NCI-H2081 (cell line): ENCODE measurements at places on chromosomes 1 and 21.

GRCh38 chr1:41397753-41398330 lies 36.6 kb downstream of the FOXO6 start:
- DNase-seq, result no peak

DNA sequence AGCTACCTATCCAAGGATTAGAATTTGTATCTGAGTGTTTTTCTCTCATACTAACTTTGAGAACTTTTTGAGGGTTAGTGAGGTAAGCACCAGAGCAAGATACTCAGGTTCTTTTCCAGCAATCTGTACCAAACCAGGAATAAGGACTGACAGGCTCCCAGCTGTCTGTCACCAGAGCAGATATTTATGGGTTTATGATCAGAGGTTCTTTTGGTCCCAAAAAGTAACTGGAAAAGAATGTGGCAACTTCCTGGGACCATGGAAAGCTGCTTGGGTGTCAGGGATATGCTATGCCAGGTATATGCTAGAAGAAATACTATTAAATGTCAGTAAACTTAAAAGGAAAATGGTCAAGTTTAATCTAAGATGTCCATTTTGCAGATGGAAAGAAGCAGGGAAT lies 75.7 kb upstream of the ZNF326 start:
- DNase-seq, result no peak

DNA sequence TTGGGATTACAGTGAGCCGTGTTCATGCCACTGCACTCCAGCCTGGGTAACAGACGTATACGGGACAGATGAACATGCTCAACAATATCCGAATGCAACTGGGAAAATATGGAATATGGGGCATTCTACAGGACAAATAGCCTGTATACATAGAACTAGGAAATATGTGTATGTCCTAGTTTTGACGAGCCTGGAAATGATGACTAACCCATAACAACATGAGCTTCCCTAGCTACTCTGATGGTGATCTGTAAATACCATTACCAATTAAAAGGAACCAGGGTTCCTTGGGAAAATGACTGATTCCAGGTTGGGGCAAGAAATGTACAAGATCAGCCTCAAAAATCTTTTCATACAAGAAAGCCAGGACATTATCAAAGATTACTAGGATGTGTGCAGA lies 42.8 kb upstream of the ARTN start:
- DNase-seq, result no peak

- no peak for DNase-seq
Measured at GRCh38 chr1:173276922-173277800, 70.0 kb upstream of the TNFSF4 start.

DNA sequence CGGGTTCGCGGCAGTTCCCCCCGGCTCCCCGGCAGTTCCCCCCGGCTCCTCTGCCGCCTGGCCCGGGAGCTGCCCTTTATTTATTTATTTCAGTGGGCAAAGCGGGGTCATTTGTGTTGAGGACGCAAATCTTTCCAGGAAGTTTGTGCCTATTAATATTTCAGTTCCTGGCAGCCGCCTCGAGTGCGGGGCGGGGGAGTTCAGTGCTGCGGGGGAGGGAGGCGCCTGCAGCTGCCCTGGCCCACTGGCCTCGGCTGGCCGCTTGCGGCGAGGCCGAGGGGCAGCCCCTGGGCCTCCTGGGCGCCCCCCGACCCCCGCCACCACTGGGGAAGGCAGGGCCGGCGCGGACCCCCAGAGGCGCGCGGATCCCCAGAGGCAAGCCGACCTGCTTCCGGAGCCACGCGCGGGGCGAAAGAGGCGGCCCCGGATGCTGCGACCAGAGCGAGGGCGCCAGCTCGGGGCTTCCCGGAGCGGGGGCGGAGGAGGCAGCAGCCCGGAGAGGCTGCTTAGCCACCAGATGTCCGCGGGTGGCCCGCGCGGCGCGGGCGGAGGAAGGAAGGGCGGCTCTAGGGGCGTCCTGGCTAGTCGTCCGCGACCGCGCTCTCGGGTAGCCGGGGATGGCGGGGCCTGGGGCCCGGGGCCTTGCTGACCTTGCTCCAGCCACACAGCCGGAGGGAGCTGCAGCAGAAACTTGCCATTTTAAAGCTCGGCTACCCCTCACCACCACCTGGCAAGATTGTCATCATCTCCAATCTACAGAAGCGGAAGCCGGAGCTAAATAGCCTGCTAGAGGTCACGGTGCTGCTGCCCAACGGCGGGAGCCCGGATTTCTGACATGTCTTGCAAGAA lies 48.0 kb downstream of the H3-3A start:
- peak; percentile 83 for DNase-seq

GRCh38 chr1:12369258-12369657 lies 139.4 kb downstream of the VPS13D start:
- no peak for DNase-seq

DNA sequence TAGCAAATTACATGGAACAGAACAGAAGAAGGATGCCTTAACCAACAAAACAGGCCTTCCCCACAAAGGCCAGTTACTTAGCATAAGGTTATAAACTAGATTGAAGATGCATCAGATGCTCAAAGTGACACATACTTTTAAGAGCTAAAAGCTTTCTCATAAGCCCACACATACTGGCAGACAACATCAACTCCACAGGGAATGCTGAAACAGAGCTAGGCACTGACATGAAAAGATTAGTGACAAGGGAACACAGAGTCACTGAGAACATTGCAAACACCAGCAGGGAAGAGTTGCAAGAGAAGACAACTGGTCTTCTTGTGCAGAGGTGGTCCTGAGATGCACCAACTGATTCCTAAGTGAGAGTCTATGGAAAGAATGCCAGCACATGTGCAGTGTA lies 6.9 kb downstream of the TTC13 start:
- DNase-seq, result no peak

GRCh38 chr1:53735681-53736080 lies 3.3 kb downstream of the GLIS1 start:
- DNase-seq, result no peak

GRCh38 chr1:57331620-57332019 lies 92.2 kb downstream of the DAB1 start:
- no peak for DNase-seq

DNA sequence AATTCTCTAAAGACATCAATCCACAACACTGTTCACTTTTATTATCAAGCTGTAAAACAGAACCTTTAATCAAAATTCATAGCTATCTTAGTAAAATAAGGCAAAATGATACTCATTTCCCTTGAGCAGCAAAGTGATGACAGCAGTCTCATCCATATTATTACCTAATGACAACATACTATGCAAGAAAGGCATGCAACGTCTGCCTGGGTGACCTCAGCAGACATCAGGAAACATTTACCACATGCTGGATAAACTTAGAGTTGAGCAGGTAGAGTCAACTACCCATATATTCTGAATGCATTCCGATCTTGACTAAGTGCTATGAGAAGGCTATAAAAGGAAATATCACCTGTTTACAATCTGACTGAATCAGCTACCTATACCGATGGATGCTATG lies 145.1 kb downstream of the SIPA1L2 start:
- DNase-seq, result no peak

GRCh38 chr1:54294887-54295286 lies 94.9 kb downstream of the MRPL37 start:
- DNase-seq, result no peak

DNA sequence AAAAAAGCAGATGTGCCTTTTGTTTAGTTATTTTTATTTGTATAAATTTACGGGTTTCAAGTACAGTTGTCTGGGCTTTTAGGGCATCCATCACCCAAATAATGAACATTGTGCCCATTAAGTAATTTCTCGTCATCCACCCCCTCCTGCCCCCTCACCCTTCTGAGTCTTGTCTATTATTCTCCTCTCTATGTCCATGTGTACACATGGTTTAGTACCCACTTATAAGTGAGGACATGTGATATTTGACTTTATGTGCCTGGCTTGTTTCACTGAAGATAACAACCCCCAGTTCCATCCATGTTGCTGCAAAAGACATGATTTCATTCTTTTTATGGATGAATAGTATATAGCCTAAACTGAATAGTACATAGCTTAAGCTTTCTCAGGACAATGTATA lies 189.2 kb downstream of the ZP4 start:
- DNase-seq, result peak; percentile 50

DNA sequence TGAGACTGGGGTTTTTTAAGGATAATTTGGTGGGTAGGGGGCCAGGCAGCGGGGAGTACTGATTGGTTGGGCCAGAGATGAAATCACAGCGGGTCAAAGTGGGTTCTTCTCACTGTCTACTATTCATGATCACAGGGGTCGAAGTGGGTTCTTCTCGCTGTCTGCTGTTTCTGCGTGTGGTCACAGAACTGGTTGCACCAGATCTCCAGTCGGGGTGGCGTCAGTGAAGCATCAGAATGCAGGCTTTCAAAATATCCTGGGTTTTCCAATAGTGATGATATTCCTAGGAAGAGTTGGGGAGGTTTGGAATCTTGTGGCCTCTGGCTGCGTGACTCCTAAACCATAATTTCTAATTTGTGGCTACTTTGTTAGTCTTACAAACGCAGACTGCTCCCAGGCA lies 45.1 kb downstream of the TRPM2 start:
- no peak for DNase-seq

DNA sequence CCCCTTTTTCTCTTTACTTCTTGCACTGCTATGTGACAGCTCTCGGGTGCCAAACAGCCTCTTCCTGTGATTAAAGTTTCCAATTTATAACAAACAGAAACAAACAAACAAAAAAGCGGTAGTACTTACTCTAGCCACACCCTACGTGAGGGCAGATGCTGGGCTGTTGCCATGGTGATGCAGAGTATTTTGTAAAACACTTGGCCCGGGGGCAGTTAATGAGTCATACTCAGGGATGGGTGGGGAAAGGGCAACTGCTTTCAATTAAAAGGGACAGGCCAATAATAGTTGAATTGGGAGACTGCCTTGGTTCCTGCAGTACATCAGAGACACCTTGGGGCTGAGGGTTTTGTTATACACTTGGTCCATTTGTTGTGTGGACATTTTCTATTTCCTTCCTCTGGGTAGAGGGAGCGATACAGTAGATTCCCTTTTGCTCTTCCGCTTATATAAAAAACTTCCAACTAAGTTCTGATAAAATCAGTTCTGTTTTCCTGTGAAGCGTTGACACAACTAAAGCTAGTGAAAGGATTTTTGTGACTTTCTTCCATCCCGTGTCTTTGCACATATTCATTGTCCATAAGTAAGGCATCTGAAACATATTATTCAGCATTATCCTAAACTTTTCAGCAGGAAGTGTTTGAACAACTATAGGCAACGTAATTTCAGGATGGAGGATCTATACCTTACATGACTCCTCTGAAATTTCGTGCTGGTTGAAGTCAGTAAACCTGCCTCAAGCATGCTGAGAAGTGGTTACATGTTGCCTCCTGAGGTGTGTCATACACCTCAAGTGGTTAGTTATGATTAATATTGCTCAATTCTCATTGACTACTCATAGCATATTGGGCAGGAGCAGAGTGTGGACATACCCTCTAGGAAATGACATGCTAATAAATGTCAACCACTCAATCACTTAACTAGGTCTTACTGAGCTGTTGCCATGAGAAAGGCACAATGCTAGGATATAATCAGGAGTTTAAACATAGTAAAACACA lies 36.7 kb upstream of the THEM4 start:
- peak; percentile 79 for DNase-seq
